ENCODE measurements at places on chromosomes 5 and 9.

- DNase-seq: no peak
Observed at GRCh38 chr5:73388306-73388684, 60.3 kb downstream of the FOXD1 start.

- no peak for DNase-seq
Observed at GRCh38 chr5:14450018-14450524, 131.5 kb upstream of the OTULINL start.

GRCh38 chr5:83133797-83134196 is 56.5 kb downstream of the XRCC4 start:
- no peak for DNase-seq

- no peak for DNase-seq
Observed at GRCh38 chr5:74179179-74179578, 461.3 kb downstream of the ENC1 start.

DNA sequence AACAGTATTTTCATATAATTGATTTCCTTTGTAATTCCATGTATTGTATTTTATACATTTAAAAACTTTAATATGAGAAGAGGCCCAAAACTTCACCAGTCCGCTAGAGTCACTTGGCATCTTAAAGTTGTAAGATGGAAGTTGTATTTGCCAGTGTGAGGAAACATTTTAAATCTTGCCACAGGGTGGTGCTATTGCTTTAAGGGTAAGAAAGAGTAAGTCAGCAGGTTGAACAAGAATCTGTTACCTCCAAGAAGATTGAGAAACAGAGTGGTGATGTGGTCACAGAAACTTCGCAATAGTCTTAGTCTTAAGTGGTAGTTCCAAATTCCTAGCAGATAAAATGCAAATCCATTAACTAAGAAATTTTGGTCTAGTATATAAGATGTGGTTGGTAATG is 39.8 kb upstream of the RANBP6 start:
- peak; percentile 21 for DNase-seq

Data from NCI-H187 treated with DMSO at 0.1 percent for 48 hours (cell line).